ENCODE measurements at places on chromosomes 2 and 18.

DNA sequence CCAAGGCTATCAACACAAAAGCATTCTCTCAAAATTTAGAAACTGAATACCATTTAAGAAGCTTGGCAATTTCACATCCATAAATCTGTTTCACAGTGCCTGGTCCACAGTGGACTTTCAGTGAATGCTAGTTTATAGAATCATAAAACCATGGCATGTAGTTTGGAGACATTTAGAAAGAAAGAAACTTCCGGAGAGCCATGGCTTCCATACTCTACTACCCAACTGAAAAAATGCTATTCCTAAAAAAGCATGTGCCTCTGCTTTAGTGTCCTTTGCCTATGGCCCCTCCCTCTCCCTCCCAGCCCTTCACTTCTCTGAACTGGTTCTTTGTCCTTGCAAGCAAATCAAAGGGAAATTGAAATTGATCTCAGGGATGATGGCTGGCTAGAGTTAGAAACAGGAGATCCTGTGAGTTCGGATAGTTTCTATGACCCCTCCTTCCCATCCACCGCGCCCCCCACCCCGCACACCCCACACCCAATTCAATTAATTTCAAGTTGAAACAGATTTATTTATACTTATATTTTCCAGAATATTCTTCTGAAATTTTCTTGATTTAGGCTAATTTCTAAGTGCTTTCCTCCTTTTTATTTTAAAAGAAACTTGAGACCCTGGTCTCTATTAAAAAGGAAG lies 248.3 kb downstream of the TRIB2 start:
- DNase-seq, result no peak

DNA sequence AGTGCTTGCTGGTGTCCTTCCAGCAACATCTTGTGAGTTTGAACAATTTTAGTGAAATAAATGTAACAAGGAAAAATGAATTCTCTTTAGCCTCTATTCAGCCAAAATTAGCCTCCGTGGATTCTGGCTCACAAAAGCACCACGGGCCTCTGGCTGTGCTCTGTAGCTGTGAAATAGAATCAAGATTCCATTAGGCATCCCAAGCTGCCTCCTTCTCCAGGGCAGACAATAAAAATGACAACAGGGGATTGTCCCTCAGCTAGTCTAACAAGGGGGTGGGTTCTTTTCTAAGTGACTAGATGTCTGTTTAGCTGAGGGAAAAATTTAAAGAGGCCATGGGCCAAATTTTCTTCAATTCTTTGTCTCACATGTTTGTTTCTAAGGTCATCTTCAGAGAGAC lies 254.7 kb upstream of the FIGN start:
- no peak for DNase-seq

GRCh38 chr2:163319006-163319405 lies 416.8 kb downstream of the FIGN start:
- no peak for DNase-seq

DNA sequence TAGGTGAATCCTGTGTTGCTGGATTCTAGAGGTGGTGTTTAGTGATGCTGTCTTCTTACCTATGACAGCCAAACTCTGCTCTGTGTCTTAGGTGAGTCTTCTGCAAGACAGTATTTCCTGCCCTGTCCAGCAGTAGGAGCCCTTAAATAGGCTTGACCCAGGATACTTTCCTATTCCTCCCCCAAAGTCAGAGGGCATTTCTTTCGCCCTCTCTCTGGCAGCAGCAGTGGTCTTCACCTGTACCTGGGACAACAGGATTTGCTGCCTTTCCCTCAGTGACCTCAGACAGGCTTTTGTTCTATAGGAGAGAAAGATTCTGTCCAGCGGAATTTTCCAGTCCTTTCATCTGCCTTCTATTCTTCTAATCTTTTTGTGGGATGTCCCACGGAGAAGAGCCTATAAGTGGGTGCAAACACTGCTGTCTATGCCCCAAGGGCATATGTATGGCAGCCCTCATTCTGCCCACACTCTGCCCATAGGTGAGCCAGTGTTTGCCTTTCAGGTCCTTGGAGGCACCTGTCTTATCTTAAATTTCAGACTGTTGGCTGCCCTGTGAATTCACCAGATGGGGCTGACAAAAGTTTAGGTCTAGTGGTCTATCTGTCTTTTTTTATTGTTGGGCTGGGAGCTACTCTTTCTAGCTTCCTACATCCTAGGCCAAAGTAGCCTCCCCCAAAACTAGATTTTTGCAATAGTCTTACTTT lies 177.3 kb upstream of the SPOPL start:
- no peak for DNase-seq

DNA sequence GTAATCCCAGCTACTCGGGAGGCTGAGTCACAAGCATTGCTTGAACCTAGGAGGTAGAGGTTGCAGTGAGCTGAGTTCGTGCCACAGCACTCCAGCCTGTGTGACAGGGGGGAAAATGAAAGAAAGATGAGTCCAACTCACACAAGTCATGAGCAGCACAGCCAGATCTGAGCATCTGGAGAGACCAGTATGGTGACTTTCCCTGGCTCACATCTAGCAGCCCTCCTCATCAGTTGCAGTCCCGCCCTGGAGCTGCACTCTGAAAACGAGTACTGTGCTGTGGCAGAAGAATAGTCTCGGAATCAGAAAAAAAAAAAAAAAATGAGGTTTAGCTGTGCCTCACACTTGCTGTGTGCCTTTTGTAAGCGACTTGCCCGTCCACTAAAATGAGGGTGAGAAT lies 74.4 kb upstream of the TRIB2 start:
- DNase-seq, result no peak

- no peak for DNase-seq
These were observed 125.8 kb downstream of the CABLES1 start for GRCh38 chr18:23260926-23261590.

DNA sequence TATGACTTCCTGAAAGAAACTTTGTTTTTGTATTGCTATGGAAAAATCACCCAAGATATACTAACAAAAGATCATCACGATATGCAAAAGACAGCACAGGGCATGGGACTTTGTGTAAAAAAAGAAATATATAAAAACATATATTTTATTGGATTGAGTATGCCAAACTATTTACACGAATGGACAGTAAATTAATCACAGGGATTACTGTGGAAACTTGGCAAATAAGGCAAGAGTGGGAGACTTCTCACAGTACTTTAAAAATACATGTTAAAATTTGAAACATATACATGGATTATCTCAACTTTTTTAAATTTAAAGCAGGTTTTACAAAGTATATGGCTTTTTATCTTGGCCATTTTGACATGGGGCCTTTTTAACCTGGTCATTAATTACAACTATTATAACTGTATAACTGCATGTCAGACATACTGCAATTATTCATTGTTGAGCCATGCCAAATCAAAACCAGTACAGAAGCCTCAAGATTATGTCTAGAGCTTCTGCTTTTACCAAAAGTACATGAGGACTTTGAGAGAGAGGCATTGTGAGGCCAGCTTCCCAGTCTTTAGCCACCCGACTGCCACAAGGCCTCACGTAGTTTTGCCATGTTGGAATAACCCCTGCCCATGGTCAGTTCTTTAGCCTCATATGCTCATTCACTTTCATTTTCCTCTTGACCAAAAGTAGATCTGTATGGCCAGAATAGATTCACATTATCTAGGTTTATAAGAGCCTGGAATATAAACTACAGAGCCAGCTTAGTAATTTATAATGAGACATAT lies 419.8 kb downstream of the SETBP1 start:
- DNase-seq, result no peak

- no peak for DNase-seq
These were observed 71.8 kb downstream of the ASAP2 start for GRCh38 chr2:9278439-9278838.

- no peak for DNase-seq
These were observed 251.3 kb upstream of the PXDN start for GRCh38 chr2:1995584-1995983.

DNA sequence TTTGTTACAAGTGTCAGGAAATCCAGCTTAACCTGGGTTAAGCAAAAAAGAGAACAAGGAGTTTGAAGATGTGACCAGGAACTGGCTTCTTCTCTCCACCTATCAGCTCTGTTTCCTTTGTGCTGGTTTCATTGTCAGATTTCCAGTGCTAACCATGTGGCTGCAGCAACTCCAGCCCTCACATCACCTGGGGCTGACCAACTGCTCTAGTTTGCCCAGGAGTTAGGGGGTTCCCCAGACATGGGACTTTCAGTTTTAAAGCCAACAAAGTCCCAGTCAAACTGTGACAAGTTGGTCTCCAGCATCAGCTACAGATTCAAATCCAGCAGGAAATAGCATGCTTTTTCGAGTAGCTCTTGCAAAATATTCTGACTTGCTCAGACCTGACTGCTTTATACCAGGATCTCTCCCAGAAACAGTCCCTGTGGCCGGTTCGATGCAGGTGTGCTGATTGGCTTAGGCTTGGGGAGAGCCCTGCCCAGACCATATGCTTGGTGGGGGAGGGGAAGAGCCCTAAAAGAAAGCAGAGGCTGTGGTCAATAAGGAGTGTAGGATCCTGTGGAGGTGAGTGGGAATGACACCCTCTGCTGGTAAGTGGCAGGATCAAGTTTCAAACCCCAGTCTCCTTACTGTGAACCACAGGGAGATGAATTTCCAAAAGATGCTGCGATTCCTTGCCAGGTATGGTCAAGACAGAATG lies 49.5 kb downstream of the KCNE4 start:
- no peak for DNase-seq

DNA sequence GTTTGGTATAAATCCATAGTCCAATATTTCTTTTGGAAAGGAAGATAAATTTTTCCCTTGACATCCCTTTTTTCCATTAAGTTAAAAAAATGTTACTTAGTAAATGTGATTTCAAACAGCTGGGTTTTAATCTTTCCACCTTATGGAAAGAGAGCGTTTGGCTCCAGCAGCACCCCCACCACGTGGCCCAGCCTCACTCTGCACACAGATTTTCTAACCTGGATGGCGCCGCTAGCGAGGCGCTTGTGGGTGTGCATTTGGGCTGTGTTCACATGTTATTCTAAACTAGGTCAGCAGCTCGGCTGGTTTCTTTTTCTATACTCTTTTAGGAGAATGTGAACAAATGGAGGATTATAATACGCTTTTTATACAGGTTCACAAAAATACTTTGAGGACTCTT lies 218.0 kb downstream of the LDLRAD4 start:
- peak; percentile 74 for DNase-seq

DNA sequence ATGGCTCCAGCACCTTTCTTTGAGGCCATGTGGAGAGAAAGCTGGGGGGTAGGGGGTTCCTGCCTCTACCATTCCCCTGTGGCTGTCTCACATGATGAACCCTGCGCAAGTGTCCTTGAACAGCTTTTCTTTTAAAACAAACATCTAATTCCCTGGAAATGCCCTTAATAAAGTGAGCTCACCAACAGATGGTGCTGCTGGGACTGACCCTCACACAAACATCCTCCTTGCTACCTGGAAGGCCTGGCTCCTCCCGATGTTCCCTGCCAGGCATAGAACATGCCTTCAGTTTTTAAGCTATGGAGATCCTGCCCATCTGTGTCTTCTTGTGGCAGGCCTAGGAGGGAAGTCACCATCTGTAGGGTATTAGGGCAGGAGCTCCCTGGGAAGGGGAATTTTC lies 60.7 kb upstream of the GATA6 start:
- DNase-seq, result no peak

DNA sequence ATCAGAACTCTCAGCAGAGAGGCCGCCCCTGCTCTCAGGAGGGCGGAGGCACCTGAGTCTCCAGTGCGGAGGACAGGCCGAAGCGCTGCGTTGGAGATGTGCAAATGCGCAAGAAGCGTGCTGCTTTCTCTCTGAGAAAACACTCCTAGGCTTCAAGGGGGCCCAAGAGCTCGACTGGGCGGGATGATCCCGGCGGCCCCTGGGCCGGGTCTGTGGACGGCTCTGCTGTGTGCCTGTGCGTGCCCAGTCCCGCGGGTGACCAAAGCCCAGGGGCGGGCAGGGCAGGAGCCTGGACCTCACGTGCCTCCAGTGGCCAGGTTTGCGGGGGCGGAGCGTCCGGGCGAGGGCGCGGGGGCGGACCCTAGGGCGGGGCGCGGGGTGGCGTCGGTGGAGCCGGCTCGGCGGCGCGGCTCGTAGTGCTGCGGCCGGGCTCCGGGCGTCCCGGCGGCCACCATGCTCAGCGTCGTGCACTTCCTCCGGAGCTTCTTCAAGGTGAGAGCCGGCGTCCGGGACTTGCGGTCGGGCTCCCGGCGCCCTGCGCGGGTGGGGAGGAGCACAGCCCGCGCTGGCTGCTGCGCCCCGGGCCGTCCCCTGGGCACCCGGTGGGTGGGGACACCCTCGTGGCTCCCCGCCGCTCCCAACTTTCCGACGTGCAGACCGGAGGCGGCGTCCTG lies at the start of gene ARHGEF4:
TSS of gene ARHGEF4 (plus strand) at position 414 of the 674 bp plus-strand sequence. CDS start at position 454, 40 bp downstream.
- DNase-seq, result no peak

GRCh38 chr2:38615237-38615636 lies 12.5 kb upstream of the HNRNPLL start:
- no peak for DNase-seq

DNA sequence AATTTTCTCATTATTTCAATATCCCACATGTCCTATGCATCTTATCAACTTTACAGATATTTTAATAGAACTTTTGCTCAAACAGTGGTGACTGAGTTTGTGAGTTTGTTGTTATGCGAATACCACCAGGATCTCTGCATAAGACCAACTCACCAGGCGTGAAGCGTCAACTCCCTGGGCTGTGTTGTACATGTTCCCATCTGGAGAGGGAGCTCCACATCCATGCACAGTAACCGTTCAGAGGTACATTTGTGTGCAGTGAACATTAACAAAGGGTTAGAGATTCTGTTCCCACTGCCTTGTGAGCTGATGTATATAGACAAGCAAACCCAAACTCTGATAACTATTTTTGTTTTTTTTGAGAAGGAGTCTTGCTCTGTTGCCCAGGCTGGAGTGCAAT lies 188.7 kb downstream of the MYT1L start:
- no peak for DNase-seq

GRCh38 chr2:44708661-44709000 lies 232.9 kb upstream of the SIX3 start:
- DNase-seq, result no peak

- DNase-seq, result no peak
These were observed 27.3 kb downstream of the PDIA6 start for GRCh38 chr2:10785260-10785659.

- no peak for DNase-seq
These were observed 43.7 kb downstream of the EPAS1 start for GRCh38 chr2:46340740-46341420.

DNA sequence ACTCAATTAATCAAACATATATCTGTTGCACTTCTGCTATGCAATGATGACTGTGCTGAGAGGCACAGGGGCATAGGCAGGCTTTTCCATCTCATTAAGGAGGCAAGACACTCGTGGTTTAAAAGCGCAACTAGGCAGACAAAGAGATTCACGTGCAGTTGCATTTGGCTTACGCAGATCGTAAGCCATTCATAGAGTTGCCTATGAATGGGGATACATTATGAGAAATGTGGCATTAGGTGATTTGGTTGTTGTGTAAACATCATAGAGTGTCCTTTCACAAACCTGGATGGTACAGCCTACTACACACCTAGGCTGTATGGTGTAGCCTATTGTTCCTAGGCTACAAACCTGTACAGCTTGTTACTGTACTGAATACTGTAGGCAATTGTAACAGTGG lies 284.7 kb downstream of the DCC start:
- no peak for DNase-seq

DNA sequence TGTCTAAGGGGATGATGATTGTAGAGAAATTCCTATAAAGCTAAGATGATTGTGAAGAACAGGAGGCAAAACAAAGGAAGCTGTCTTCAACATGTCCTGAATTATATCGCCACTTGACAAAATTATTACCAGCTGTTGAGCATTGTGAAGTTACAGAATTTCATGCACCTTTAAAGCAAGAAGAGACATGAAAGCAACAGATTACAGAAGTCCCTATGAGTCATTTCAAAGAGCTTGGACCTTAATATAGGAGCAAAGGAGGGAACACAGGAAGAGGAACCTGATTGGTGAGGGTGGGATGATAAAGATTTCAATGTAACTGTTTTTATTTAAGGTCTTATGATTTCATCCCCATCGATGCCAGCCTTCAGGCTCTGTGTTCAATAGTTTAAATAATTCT lies 526.9 kb upstream of the HNMT start:
- DNase-seq, result no peak

Data from putamen (tissue), 1 donor.